Chondrocyte (in vitro differentiated cells): ENCODE measurements at places on chromosomes 5 and 9. TPM values are rescaled to one million over a fixed set of nuclear protein-coding genes. Genes with fewer than 3 reads are reported as not detected.

DNA sequence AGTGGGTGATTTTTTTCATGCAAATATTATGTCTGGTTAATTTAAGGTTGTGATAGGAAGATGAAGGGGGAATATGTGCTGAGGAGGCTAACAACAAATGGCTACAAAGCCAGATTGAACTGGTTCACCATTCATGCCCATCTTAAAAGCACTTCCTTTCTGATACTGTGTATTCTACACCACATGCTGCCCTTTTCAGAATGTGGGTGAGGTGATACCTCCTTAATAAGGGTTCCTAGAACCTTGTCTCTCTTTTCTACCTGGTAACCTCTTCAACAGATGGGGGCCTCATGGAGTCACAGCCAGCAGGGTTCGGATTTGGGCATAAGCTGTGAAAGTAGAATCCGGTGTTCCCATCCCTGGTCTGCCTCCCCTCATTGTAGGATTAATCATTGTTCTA is 1064.0 kb upstream of the SEMA6A start:
- DNase-seq = no peak

GRCh38 chr5:7251132-7251531 is 144.8 kb upstream of the ADCY2 start:
- no peak for DNase-seq

The RMRP gene
- 11,782 to 13,339 TPM (median 12,386 TPM) in 3 replicates for total RNA-seq

GRCh38 chr5:168364750-168365550 is 73.5 kb downstream of the WWC1 start:
- DNase-seq = no peak

DNA sequence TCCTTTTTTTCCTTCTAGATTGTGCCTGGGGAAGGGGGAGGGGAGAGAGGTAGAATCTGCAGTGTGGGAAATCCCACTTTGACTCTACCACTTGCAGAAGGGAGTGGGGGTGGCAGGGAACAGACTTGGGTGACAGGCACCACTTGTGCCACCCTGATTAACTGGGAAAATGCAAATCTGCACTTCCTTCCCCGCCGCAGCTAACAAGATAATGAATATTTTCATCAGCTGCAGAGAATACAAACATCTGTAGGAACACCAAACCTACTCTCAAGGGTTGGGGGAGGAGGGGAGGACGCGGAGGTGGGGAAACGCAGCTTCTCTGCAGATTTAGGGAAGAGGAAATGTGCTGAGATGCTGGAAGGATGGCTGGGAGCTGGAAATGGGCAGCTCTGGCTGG is 73.5 kb downstream of the TRIM32 start:
- no peak for DNase-seq

- no peak for DNase-seq
These were observed 2.6 kb upstream of the OLFML2A start for GRCh38 chr9:124774129-124774978.
